ENCODE measurements at places on chromosomes 4 and X. TPM values are rescaled to one million over a fixed set of nuclear protein-coding genes. Genes with fewer than 3 reads are reported as not detected.

- no peak for DNase-seq
Measured at GRCh38 chrX:54271664-54272063, 86.2 kb downstream of the WNK3 start.

GRCh38 chr4:41631523-41631922 lies 93.6 kb downstream of the LIMCH1 start:
- DNase-seq, result no peak

- no peak for DNase-seq
Measured at GRCh38 chrX:66150163-66150562, 13.9 kb upstream of the HEPH start.

DNA sequence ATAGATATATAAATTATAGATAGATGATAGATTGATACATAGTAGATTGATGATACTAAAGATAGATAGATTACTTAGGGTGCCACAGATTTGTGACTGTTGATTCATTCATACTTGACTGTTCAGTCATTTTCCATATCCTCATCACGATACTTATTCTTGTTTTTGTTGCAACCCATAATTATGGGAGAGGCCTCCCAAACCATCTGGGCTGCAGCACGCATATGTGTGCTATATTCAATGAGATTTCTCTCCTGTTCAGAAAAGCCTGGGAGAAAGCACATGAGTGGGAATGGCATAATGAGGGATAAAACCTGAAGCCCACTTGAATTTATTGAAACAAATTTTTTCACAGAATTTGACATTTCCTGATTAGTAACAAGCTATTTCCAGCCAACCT lies 346.4 kb upstream of the PRKX start:
- no peak for DNase-seq

DNA sequence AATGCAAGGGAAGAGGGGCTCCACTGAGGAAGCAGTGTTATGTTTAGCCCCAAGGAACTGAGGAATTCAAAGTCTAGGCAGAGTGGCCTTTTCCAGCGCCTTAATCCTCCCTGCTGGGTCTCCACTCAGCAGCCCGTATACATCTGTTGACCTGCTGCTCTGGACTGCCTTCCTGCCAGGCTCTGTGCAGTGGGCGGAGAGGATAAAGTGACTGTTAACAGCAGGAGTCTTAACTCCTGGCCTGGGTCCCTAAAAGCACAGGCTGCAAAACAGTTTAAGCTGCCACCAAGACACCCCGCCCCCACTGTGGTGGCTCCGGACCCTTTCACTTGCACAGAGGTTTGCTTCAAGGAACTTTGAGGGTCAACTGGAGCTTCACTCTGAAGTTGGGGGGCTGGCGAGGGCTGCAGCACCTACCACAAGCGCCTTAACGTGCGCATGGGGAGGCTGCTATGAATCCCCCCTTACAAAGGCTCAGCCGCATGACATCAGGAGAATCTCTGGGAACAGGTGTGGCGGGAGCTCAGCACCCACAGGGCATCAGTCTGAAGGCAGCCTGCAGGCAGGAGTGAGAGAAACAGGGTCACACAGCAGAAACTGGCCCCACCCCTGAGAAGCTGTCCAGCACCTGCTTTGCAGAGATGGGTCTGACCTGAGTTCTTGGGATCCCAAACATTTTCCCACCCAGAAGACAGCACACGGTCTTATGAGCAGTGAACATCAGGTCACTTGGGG lies 358.2 kb upstream of the GATB start:
- no peak for DNase-seq

DNA sequence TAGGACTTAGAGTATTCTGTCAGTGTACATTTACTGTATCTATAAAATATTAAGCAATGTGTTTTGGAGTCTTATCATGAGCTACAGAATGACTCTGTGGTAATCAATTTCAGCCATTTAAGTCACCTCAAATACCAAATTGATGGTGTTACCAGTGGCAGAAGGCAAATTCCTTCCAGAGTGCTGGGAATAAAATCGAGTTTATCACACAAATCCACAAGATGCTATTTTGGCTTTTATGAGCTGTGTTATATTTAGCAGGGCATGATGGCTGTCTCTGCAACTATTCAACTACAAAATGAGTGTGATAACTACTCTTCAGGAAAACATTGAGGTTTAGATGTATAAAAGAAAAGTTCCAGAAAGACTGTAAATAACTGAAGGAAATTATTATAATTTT lies 78.2 kb downstream of the AREG start:
- DNase-seq, result no peak

GRCh38 chrX:106955004-106955772 lies 35.0 kb downstream of the CLDN2 start:
- no peak for DNase-seq

GRCh38 chr4:64727960-64728359 lies 318.7 kb upstream of the TECRL start:
- no peak for DNase-seq

GRCh38 chrX:74536152-74536831 lies 78.1 kb downstream of the RLIM start:
- peak; percentile 33 for DNase-seq

DNA sequence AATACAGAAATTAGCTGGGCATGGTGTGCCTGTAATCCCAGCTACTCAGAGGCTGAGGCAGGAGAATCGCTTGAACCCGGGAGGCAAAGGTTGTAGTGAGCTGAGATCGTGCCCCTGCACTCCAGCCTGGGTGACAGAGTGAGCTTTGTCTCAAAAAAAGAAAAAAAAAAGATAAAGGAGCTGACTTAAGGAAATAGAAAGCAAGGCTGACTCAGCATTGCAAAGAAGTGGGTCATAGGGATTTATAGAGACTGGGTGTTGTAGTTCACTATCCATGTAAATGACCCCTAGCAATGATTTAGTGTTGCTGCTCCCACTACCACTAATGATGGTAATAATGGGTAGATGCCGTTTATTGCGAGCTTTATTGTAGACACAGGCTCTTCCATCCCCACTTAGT lies 47.6 kb downstream of the ADD1 start:
- no peak for DNase-seq

GRCh38 chrX:85622635-85623034 lies 243.2 kb upstream of the POF1B start:
- no peak for DNase-seq

DNA sequence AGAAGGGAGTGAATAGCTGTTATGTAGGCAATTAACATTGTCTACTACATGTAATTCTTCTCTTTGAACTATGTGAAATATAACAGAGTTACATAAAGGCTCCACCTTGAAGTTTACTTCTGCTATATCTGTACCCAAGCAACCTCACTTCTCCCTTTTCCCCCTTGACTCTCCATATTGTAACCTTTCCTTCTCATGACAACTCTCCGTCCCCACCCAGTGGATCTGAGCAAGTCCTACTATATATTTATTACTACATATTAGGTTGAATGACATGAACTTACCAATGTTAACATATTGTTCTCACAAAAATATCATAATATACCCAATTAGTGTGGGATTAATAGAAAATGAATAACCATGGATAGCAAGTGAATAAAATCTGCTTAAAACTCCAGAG lies 93.2 kb upstream of the ATP8A1 start:
- DNase-seq, result peak; percentile 47

DNA sequence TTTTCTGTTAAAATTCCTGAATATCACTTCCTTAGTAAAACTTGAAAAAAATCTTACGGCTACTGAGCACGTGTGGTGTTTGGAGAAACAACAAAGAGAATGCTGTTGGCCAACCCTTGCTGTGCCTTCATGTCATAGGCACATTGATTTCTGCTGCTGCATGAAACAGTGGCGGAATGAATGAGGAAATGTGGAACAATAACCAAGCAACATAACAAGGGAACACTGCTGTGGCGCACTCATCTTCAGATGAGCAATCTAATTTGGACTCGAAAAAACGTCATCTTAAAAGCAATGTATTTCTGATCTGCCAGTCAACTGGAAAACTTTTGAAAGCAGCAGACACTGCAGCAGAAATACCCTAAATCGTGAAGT lies 51.4 kb downstream of the PROM1 start:
- no peak for DNase-seq

GRCh38 chrX:107654872-107655761 lies 26.8 kb downstream of the PRPS1 start:
- DNase-seq, result peak; percentile 73

- peak; percentile 30 for DNase-seq
Measured at GRCh38 chr4:139666735-139667281, 1.2 kb downstream of the MGST2 start.

DNA sequence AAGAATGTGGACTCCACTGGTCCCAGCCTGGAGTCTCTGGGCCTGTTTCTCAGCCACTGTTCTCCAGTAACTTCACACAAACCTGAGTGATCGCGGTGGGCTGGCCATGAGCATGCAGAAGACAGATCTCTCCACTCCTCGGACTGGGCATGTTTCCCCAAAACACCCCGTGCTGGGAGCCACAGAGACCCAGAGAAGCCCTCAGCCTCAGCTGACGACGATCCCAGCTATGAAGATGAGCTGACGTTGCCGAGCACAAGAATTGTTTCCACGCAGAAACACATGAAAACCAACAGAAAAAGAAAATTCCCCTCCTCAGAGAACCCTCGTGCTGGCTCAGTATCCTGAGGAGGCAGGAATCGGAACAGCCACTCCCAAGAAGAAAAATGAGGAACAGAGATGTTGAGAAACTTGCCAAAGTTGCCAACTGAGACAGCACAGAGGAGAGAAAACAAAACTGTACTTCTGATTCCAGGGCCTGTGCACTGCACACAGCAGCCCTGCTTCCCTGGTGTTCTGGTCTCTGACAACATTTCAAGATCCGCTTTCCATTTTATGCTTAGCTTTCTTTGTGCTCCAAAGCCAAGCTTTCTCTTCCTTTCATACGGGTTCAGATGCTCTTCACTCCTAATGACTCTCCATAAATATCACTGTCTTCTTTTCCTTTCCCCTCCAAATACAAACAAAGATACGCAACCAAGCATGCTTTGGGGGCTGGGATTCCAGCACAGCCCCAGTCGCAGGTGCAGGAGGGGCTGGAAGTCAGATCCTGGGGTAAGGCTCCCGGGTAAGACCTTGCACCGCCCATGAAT lies 81.4 kb downstream of the IRF2 start:
- DNase-seq, result no peak

DNA sequence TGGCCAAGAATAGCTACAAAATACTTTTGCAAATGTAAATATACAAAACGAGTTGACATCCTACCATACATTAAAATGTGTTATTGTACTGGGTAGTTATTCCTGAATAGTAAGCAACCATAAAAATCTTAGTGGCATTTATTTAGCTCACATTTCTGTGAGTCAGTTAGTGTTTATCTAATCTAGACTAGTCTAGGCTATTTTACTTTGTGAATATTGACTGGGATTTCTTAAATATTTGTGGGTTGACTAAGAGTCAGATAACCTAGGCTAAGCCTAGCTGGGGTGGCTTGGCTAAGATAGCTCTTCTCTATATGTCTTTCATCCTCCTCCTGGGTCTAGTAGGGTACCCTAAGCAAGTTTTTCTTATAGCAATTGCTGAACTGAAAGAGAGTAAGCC lies 543.8 kb upstream of the DIAPH2 start:
- no peak for DNase-seq

- DNase-seq, result peak; percentile 33
Measured at GRCh38 chr4:26723216-26723615, 137.4 kb upstream of the STIM2 start.

DNA sequence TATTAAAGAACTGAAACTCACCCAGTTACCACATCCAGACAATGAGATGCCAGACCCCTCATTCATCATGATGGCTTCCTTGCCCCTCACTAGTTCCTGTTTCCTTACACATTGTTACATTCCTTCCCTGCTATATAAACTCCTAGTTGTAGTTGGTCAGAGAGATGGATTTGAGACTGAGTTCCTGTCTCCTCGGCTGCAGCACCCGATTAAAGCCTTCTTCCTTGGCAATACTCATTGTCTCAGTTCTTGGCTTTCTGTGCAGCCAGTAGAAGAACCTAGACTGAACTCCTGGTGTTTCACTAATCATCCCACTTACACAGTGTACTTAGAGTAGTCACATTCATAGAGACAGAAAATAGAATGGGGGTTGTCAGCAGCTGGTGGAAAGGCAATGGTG lies 324.7 kb downstream of the TRIML1 start:
- DNase-seq, result no peak

DNA sequence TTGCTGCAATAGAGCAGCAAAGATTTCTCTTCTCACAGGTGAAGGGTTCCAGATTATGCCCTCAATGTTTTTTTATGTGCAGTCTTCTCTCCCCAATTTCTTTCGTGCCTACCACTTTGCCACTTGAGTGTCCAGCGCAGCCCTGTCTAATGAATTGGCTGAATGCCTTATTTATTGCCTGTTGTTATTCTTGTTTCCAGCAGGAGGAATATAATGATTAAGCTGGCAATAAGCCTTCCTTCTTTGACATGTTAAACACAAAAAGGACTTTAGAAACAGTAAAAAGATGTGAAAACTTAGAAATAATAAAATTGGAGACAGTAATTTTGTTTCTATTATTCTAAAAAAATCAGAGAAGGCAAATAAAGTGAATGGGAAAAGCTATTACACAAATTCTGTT lies 34.6 kb upstream of the FRAS1 start:
- DNase-seq, result no peak

DNA sequence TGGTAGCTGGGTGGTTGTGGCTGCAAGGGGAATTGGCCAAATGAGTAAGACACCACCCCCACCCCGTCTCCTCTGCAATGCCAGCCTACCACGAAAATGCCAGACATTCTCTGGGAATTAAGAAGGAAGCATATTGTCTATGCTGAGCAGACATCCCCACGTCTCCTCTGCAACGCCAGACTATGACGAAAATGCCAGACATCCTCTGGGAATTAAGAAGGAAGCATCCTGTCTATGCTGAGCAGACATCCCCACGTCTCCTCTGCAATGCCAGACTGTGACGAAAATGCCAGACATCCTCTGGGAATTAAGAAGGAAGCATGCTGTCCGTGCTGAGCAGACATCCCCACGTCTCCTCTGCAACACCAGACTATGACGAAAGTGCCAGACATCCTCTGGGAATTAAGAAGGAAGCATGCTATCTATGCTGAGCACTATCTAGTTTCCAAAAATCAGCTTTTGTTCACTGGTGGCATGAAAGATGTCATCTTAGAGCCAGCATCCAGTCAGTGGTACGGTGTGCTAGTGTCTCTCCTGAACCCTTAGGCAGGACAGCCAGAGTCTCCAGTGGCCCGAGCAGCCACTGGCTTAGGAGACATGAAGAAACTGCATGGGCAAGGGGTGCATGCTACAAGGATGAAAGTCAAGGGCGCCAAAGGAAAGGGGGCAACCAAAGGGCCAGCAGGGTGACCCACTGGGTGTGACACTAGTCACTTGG lies 339.8 kb upstream of the FRG1 start:
- no peak for DNase-seq

- no peak for DNase-seq
Measured at GRCh38 chr4:108730579-108730978, 32.3 kb downstream of the ETNPPL start.

The ZDHHC9 gene
- 5.4 TPM for total RNA-seq

The TRPC3 gene
- total RNA-seq, result 0.50 TPM

The MAP7D2 gene
- total RNA-seq, result 0.21 TPM

The ZNF141 gene
- 31.5 TPM for total RNA-seq

The CAMK2D gene
- total RNA-seq, result 30.7 TPM

The VEGFD gene
- total RNA-seq, result not detected

The PGAM4 gene
- total RNA-seq, result 1.1 TPM

The UCP1 gene
- not detected for total RNA-seq

The ERVMER34-1 gene
- total RNA-seq, result not detected

The RXFP1 gene
- total RNA-seq, result not detected

The MAML3 gene
- total RNA-seq, result 4.1 TPM

The PRKG2 gene
- total RNA-seq, result 0.26 TPM

The GATB gene
- 16.3 TPM for total RNA-seq

The HTRA3 gene
- total RNA-seq, result not detected
